ENCODE measurements at places on chromosomes 2 and 18. TPM values are rescaled to one million over a fixed set of nuclear protein-coding genes. Genes with fewer than 3 reads are reported as not detected.

DNAJC10 gene
- 49.9 TPM for total RNA-seq

DSG1 gene
- not detected for total RNA-seq

PROKR1 gene
- total RNA-seq, result not detected

CLEC4F gene
- 0.12 TPM for total RNA-seq

RAX gene
- total RNA-seq, result not detected

RFTN2 gene
- total RNA-seq, result 1.5 TPM
